D721Med (cell line): ENCODE measurements at places on chromosomes 7 and 10.

DNA sequence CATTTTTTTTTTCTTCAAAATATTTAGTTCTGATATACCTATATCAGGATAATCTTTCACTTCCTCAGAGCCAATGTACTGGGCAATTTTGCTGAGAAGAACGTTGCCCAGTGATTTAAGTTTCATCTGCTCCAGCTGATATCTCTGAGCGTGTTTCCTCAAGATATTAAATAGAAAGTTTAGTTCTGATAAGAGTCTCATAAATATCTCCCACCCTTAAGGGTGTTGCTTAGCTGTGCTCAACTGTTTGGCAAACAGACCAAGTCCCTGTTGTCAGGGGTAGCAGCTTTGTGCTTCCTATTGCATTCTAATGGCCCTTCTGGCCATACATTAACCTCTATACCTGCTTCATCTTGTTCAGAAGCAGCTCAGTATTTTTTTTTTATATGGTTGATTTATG is 84.7 kb upstream of the GPR141 start:
- DNase-seq, result no peak

DNA sequence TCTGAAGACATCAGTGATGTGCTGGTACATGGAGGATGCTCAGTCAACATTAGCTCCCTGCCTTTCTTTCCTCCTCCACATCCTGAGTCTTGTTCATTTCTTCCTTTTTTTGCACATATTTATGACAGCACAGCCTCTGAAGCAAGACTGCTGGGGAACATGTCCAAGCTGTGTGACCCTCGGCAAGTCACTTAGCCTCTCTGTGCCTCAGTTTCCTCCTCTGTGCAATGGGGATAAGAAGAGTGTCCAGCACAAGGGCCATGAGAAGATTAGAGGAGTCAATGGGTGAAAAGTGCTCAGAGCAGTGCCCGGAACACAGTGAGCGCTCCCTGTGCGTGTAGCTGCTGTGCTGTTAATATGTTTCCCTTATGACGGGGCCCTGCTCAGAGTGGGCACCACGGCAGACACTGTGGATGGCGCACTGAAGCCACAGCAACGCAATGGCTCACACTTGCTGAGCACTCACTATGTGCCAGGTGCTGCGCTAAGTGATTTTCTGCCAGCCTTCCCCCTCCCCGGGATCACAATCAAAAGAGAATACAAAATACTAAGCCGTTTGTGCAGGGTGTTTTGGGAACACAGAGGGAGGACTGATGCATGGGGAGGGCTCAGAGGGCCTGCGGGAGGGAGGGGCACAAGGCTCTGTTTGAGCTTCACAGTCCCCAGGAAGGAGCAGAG is 28.7 kb downstream of the ZCCHC24 start:
- DNase-seq, result no peak

- no peak for DNase-seq
Measured at GRCh38 chr10:15868006-15868405, 7.7 kb upstream of the MINDY3 start.

DNA sequence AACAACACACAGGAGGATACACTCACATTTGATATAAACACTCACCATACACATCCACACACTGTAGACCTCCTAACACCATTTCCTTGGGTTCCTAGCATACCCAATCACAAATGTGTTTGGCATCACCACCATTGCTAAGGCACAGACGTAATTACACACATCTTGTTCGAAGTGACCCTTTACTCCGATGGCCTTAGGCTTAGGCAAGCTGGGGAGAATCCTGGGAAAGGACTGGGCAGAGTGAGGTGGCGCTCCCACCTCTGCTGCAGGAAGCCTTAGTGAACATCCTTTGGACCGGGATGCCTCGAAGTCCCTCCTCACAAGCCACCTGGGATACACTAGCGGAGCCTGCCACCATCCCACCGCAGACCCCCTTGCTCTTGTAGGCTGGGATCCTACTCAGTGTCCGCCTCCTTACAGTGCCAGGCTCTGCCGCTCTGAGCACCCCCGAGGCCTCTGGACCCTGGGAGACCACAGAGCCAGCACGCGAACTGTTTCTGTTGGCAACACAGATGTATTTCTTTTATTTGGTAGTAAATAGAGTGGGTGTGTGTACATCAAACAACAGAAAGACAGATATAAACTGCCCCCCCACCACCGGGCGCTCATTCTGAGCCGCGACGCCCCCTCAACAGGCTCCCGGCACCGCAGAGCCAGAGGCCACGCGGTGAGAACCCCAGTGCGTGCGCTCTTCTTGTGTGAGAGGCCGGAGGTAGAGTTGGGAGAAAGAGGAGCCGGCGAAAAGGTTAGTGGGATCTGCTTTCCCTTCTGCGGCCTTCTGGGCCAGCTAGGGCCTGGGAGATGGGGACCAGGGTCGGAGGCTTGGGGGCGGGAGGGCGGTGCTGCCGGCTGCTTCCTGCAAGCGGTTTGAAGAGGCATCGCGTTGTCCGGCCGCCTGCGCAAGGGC is 5.9 kb upstream of the HMX2 start:
- no peak for DNase-seq

- DNase-seq, result no peak
Measured at GRCh38 chr10:88515235-88515634, 67.9 kb downstream of the RNLS start.

- DNase-seq, result peak; percentile 95
Measured at GRCh38 chr7:43758029-43758821, at the start of gene BLVRA. Gene BLVRA (plus strand): TSS chr7:43758680. CDS start chr7:43771159, 12,479 bp downstream.

DNA sequence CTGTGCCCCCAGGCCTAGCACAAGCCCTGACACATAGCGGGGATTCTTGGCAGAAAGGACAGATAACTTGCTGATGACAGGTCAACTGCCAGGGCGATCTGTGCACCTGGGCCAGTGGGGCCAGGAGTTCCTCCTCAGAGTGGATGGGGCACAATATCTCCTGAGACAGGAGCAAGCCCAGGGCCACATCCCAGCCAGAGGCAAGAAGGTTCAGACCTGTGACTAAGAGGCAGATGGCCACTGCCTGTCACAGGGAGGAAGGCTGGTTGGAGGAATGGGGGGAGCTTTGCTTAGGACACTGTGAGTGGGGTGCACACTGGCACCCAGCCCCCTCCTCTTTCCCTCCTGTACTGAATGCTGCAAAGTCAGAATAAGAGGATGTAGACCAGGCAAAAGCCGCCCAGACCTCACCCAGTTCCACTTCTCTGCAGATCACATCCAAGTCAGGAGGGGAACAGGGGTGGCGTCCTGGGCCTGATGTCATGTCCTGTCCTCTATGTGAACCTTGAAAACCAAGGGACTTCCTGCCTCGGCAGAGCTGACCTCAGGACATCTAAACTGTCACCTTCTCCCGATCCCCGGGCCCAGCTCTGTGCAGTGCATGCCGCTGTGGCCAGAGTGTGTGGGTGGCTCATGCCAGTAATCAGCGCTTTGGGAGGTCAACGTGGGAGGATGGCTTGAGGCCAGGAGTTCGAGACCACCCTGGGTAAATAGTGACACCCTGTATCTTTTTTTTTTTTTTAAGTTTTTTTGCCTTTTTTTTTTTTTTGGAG is 1.3 kb downstream of the GUSB start:
- no peak for DNase-seq

- DNase-seq, result no peak
Measured at GRCh38 chr10:60390224-60390626, 550 bp upstream of the ANK3 start.

DNA sequence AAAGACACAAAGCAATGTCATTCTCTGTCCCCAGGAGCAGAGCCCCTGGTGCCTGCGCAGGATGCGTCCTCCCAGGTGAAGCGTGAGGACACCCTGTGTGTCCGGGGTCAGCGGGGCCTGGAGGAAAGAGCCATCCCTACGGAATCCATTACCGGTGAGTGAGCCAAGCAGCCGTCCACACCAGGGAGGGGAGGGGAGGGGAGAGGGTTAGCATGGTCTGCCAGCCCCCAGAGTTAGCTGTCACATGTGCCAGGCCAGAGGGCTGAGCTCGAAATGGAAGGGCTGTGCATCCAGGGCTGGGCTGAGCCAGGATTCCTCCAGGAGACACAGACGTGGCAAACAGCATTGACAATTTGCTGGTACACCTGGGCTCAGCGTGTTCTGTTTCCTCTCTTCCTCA is 15.2 kb downstream of the ZNF282 start:
- DNase-seq, result no peak

DNA sequence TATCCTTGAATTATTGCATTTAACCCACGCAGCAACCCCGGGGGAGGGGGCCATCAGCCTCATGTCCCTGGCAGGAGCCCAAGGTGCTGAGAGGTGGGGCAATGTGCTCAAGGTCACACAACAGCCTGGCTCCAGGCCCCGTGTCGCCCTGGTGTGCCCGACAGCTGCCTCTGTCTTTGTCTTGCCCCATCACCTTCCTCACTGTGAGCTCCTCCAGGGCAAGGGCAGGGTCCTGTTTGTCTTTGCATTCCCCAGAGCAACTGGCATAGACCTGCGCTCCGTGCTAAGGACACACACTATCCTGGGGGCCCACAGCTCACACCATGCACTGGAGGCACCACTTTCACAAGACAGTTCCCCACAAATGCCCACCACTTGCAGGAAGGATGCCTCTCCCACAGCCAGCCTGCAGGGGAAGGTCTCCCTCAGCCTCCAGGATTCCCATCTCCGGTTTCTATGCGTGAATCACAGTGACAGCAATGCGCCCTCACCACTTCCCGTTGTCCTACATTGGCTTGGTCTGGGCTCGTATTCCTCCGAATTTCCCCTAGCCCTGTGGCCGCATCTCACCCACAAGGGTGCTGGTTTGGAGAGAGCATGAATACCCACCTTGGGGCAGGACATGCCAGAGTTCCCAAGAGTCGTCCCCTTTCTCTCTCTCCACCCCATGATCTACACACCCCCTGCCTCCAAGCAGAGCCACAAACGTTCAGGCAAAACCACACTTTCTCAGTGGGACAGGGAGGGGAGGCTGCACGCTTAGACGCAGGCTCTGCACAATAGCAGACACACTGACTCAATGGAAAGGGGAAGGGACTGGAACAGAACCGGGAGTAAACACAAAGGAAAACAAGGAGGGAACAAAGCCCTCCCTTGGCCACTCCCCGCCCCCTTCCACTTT is 10.3 kb downstream of the ITPRIP start:
- no peak for DNase-seq

- DNase-seq, result no peak
Measured at GRCh38 chr7:33050535-33051318, 11.8 kb downstream of the NT5C3A start.

- no peak for DNase-seq
Measured at GRCh38 chr7:12436896-12437535, 33.4 kb upstream of the VWDE start.

- DNase-seq, result no peak
Measured at GRCh38 chr7:88109612-88110011, 110.2 kb downstream of the SRI start.

GRCh38 chr7:24834128-24834798 is 77.0 kb upstream of the GSDME start:
- DNase-seq, result no peak

DNA sequence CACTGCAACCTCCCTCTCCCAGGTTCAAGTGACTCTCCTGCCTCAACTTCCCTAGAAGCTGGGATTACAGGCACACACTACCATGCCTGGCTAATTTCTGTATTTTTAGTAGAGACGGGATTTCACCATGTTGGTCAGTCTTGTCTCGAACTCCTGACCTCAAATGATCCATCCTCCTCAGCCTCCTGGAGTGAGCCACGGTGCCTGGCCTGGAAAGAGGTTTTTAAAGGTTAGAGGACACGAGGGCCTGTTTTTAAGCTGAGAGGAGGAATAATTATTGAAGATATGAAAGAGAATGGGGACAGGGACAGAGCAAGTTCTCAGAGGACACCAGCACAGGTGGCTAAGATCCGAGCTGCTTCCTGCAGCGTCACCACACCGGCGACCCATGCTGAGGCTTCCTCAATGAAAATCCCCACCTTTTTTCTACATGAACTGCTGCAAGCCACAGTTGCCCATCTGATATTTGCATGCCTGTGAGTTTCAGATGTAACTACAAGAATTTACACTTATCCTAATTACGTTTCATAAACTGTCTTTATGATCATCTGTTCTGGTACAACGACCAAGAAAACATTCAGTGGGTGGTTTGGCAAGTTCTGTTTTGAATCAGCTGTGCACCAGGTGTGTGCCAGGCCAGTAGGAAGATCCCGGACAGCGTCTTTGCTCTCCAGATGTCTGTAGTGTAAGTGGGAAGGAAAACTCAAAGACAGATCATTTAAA is 76.0 kb downstream of the HIP1 start:
- no peak for DNase-seq
